GM06990 (cell line): ENCODE measurements at places on chromosomes 11 and 22.

DNA sequence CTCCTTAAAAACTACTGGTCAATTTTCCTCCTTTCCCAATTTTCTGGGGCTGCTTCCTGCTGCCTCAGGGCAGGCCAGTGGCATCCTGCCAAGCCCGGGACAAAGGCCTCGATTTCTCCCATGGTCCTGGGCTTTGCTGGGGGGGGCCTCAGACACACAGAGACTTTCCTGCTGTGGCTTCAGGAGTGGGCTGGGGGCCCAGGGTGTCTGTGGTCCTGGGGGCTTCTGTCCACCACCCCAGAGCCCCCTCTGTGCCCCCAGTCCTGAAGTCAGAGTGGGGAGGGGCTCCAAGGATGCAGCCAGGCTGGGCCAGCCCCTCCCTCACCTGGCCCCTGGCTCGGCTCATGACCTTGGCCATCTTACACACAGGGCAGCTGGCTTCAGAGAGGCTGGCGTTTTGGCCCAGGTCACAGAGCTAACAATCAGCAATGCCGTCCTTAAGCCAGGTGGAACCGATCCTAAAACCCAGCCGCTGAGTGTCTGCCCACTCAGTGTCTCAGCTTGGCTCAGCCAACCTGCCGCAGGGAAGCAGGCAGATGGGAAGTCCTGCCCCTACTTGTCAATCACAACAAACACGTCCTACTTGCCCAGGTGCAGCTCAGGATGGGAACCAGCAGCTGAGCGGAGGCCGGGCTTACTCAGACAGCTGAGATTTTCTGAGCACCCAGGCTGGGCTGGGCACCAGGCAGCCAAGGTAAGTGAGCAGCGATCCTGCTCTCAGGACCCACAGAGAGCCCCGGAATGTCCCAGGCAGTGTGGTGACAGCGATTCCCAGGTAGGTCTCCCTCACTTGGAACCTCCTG, 34.6 kb downstream of the OSBPL5 start:
- DNase-seq, result no peak

DNA sequence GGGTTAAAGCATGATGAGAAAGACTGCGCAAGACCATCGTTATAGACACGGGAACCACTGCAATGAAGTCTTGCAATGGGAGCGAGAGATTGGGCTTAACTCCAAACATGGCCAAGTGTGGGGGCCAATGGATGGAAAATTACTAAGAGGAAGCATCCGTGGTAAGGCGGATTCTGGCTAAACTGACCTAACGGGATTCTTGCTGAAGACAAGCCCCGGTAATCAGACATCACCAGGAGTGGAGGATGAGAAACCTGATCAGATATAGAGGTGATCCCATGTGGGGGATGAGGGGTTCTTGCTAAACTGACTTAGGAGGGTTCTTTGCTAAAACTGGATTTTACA, 5.8 kb upstream of the SYNGR1 start:
- no peak for DNase-seq

GRCh38 chr22:20131859-20132685, 468 bp downstream of the ZDHHC8 start:
- DNase-seq, result no peak

DNA sequence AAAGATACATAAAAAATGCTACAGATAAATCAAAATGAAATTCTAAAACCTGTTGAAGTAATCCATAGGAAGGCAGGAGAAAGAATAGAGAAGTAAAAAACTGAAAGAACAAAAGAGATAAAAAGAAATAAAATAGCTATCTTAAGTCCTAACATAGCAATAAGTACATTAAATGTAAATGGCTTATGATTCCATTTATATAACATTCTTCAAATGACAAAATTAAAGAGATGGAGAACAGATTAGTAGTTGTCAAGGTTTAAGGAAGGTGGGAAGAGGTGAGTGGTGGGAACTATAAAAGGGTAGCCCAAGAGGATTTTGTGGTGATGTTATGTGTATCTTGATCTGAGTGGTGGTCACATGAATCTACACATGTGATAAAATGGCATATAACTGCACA, 254.8 kb downstream of the FAM76B start:
- no peak for DNase-seq

DNA sequence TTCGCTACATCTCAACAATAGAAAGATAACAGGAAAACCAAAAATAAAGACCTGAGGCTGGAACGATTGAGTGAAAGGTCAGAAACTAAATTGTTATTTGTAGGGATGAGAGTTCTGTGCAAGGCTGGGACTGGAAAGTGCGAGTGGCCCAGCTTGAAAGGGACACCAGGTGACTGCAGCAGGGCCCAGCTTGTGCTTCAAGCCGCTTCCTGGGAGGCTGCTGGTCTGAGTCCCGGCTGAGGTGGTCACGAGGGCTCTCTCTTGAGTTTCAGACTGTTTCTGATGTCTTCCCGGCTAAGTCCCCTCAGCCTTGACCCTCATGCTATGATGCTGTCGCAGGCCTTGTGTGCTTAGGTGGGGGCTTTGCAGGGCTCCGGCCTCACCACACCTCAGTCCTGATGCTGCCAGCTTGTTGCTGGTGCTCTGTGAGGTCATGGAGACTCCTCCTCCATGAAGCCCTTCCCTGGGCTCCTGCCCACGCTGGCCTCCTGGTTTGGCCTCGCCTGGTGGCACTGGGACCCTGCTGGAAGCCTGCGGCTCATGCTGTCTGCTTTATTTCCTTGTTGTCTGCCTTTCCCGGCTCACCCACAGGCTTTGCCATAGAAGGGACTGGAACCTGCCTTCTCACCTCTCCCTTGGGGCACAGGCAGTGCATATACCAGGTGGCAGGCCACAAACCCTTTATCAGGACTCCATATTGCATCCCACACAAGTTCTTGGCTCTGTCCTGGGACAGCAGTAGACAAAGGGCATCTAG, 4.0 kb downstream of the BANF1 start:
- no peak for DNase-seq

GRCh38 chr11:128208329-128209137, 378.8 kb downstream of the ETS1 start:
- no peak for DNase-seq
